Stimulated activated CD8-positive, alpha-beta memory T cell treated with anti-CD3 and anti-CD28 coated beads, Interleukin-4, amount 100 ng/mL, for 4 hours (primary cell): ENCODE measurements at places on chromosomes 4 and X.

DNA sequence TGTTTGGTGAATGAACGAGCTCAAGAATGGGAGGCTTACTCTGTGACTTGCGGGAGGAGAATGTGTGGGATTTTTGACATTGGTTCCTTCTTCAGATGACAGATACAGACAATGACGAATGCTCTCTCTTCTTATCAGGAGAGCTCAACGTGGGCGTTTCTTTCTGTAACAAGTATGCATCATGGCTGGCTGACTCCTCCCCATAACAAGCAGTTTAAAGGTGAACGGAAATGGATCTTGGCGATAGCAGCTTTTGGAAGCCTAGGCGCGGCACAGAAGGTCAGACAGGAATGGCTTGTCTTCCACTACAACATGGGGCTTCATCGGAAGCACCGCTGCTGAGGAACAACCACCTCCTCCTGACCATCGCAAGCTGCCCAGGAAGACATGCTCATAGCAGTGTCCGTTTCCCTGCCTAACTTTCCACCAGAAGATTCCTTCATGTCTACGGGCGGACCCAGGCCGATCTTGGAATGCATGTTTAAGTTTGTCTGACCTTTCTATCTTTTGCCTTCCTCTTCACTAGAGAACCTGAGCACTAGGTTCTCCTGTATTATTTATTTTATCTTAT is 18.3 kb upstream of the ACSL1 start:
- DNase-seq = no peak

DNA sequence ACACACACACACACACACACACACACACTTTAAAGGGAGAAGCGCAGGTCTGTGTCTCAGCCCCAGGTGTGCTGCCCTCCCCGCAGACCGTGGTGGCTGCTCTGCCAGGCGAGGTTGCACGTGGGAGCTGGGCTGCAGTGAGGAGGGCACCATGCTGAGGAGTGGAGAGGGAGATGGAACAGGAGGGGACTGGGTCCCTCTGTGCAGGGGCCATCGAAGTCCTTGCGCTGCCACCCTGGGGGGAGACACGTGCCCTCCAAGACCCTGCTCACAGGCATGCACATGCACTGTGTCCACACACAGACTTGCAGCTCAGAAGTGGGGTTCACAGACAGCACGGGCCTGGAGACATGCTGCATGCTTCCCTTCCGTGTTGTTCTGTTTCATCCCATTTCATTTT is 65.5 kb upstream of the HGFAC start:
- DNase-seq = no peak

- no peak for DNase-seq
Measured at GRCh38 chrX:150771116-150771515, 77.9 kb downstream of the MTMR1 start.

DNA sequence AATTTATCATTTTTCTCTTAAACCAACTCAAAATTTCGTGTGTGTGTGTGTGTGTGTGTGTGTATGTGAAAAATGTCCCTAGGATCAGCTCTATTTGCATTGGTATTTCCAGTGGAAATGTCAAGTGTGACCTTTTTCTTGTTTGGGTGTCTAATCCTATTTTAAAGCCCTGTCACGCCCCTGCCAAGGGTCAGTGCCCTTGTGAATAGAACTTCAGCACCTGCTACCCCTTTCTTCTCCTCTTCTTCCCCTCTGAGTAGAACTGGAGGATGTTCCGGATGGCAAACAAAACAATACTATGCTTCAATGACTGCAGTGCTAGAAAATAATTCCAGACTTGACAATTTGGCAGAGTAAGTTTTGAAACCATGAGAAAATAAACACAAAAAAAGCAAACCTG is 67.3 kb downstream of the SPRY1 start:
- no peak for DNase-seq

GRCh38 chr4:182432819-182433218 is 189.6 kb downstream of the TENM3 start:
- DNase-seq = no peak

DNA sequence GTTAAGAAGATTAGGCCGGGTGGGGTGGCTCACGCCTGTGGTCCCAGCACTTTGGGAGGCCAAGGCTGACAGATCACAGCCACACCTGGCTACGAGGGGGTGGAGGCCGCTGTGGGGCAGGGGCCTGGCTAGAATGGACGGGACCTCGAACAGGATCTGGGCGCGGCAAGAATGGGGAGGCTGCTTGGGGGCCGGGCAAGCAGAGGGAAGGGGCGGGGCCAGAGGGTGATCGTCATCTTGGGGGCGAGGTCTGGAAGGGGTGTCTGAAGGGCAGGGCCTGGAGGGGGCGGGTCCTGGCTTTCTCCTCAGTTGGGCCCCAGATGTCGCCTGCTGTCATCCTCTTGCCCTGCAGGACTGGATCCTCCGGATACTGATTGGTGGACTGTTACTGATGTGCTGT is 57.3 kb upstream of the ENPEP start:
- DNase-seq = no peak

GRCh38 chr4:90641861-90642599 is 514.8 kb downstream of the CCSER1 start:
- no peak for DNase-seq

DNA sequence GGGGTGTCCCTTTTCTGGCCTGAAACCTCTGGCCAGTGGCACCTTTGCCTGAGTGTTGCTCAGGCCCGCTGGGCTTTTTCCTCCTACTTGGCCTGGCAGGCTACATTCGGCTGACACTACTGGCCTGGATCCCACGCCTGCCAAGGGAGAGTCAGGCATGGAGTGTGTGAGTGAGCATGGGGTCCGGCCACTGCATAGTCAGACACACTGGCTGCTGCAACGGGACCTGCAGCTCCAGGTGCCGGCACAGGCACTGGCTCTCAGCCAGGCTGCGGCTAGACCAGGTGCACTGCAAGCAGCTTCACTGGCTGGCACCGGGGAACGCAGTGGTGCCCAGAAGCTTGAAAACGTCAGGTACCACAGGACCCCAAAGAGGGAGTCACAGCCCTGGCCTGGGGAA is 434.9 kb downstream of the ARHGAP24 start:
- DNase-seq = no peak

- DNase-seq = no peak
Measured at GRCh38 chrX:25007059-25008053, 8.4 kb downstream of the ARX start.

DNA sequence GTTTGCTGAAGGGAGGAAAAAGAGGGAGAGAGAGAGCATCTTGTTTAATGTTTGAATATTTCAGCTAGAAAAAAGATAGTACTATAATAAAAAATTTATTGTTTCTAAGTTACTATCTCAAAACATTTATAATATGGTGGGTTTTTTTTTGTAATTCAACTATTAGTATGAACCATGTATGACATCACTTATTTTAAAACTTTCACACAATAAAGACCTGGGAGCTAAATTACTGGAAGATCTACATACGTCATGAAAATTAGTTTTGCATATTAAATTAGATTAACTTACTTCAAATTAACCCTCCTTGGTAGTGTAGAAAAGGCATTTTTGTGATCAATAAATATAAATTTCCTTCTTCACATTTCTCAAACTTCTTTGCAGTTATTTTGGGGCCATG is 432.0 kb upstream of the SLIT2 start:
- DNase-seq = no peak

GRCh38 chr4:84220990-84221389 is 278.1 kb downstream of the NKX6-1 start:
- DNase-seq = no peak

DNA sequence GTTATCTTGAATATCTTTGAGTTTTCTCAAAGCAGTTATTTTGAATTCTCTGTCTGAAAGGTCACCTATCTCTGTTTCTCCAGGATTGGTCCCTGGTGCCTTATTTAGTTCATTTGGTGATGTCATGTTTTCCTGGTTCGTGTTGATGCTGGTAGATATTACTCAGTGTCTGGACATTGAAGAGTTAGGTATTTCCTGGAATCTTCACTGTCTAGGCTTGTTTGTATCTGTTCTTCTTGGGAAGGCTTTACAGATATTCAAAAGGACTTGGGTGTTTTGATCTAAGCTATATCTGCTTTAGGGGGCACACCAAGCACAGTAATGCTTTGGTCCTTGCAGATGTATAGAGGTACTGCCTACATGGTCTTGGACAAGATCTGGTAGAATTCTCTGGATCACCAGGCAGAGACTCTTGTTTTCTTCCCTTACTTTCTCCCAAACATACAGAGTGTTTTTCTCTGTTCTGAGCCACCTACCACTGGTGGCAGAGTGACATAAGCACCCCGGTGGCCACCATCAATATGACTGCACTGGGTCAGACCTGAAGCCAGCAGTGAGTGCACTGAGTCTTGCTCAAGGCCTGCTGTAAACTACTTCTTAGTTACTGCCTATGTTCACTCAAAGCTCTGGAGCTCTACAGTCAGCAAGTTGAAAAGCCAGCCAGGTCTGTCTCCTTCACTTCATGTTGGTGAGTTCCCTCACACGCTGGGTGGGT is 193.5 kb upstream of the AMOT start:
- no peak for DNase-seq

DNA sequence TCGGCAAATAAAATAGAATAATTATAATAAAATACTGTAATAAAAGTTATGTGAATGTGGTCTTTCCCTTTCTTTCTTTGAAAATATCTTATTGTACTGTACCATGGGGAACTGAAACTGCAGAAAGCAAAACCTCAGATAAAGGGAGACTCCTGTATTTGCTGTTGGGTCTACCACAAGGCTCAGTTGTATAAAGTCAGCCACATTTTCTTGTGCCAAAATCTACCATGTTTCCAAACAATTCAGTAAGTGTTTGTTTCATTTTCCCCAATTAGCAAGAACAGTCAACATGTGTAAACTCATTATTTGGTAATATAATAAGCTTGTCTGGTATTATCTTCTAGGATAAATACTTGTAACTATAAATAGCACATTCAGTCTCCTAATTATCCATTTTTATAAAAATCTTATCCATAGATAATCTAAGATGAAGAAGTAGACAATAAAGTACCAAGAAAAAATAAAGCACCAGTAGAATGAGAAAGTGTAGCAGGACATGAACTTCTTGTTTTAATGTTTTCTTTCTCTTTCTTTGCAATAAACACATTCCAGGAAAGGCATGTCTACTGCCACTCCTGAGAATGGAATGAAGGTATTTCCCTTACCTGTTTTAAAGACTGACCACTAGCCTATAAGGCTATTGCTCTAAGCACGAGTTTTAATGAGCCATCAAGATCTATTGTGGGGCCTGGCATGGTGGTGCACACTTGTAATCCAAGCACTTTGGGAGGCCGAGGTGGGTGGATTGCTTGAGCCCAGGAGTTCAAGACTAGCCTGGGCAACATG is 15.0 kb upstream of the OTUD4 start:
- no peak for DNase-seq

DNA sequence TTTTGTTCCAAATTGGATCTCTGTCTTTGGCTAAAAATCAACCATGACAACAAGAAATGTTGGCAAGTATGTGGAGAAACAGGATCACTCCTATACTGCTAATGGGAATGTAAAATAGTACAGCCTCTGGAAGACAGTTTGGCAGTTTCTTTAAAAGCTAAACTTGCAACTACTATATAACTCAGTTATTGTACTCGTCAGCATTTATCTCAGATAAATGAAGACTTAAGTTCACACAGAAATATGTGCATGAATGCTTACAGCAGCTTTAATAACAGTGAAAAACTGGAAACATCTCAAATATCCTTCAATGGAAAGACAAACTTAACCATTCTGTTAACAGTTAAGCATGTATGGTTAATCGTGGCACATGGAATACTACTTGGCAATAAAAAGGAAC is 15.4 kb upstream of the HAND2 start:
- DNase-seq = no peak

DNA sequence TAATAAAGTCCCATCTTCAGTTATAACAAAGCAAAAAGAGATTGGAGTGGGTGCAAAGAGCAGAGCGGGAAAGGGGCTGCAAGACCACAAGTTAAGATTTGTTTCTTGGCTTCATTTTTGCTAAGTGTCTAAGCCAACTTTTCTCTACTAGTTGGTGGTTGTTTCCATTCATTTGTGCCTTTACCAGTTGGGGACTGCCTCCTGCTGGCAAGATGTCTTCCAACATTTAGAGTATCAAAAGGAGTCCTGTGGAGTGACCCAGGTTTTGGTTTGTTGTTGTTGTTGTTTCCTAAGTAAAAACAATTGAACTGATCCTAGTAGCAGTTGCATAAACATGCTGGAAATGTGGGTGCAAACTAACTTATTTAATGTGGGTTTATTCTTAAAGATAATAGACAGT is 121.1 kb downstream of the SPATA18 start:
- DNase-seq = no peak

DNA sequence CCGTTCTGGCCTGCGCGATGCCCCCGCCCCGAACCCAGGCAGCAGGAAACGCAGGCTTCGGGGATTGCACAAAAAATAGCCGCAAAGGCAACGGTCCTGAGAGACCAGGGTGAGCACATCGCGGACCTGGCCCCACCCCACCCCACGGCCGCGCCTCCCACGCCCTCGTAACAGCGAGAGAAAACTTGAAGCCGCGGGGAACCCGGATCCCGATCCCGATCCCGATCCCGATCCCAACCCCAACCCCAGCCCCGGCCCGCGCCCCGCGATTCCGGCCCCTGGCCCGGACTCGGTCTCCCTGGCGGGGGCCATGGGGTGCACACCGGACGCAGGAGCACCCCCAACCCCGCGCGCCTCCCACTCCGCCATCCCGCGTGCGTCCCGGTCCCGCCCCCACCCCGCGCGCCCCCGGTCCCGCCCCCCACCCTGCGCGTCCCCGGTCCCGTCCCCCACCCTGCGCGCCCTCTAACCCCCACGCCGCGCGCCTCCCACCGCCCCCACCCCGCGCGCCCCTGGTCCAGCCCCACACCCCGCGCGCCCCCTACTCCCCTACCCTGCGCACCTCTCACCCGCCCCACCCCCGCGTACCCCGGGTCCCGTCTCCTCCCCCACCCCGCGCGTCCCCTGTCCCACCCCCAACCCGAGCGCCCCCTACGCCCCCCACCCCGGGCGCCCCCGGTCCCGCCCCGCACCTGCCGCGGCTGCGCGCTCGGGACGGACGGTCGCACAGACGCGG is 29.0 kb downstream of the NOP14 start:
- no peak for DNase-seq

DNA sequence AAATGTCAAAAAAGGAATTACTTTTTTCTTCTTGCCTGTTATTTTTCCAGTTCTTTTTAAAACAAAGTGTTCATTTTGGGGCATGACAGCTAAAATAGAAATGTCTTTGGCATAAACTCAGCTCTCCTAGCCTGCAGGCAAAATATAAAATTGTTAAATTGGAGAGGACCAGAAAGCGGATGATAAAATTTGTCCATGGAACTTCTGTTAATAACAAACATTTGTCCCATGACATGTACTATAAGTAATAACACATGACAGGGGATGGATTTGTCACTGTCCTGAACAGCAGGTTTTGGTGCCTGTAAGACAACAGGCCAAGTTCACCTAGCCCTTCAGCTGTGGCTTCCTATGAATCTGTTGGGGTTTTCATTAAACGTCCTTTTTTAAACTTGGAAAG is 184.0 kb upstream of the TTC29 start:
- DNase-seq = no peak

GRCh38 chrX:148229801-148230303 is 248.7 kb downstream of the FMR1NB start:
- DNase-seq = no peak
